ENCODE measurements at places on chromosomes 3 and 15. TPM values are rescaled to one million over a fixed set of nuclear protein-coding genes. Genes with fewer than 3 reads are reported as not detected.

Gene DTWD1
- 15.3 TPM for polyA plus RNA-seq

Gene CYFIP1
- 53.6 TPM for polyA plus RNA-seq

DNA sequence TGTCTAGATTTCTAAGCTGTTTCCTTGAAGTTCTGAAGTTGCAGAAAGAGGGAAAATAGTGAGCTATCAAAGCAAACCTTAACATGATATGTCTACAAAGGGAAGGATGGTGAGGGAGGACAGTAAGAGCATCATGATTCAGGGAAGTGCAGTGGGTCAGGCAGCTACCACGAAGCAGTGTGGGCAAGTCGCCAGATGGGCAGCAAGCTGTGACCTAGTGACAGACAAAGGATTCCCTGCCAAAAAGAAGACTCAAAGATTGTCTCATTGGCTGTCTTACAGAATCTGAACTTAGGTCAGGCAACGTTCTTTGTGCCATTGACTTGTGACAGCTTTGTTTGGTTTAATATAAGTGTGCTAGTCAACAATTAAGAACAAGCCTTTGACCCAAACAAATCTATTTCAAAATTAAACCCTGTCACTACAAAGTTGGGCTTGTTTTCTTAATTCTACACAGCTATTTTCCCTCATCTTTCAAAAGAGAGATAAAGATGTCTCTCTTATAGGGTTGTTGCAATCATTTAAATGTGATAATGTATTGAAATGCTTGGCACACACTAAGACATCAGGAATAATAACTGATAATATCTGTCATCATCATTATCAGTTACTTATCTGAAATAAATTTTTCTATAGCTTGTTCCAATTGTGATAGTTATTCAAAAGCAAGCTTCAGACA lies 153.3 kb downstream of the ECT2 start:
- peak; percentile 27 for DNase-seq
- H3K4me3 ChIP-seq: no peak overlapping the region
- H3K27me3 ChIP-seq: no peaks in the 10 kb centered on the region
- no peaks in the 10 kb centered on the region for H3K36me3 ChIP-seq
- H3K27ac ChIP-seq: no peak overlapping the region
- H3K4me1 ChIP-seq: peaks cover 6% of the 10 kb centered on the region

- no peak overlapping the region for H3K27ac ChIP-seq
- H3K36me3 ChIP-seq: no peaks in the 10 kb centered on the region
- H3K4me1 ChIP-seq: no peaks in the 10 kb centered on the region
- no peaks in the 10 kb centered on the region for H3K27me3 ChIP-seq
- DNase-seq: no peak
Observed at GRCh38 chr3:61805510-61806080, 244.2 kb downstream of the PTPRG start.

Gene MASP1
- polyA plus RNA-seq: not detected

Measured in SK-N-SH (cell line).